ENCODE measurements at places on chromosomes 4 and X. TPM values are rescaled to one million over a fixed set of nuclear protein-coding genes. Genes with fewer than 3 reads are reported as not detected.

Gene ABCE1
- 61.0 TPM for total RNA-seq

Gene REELD1
- total RNA-seq, result 1.1 TPM

Gene GLRA2
- not detected for total RNA-seq

Gene ITGB1BP2
- 0.77 TPM for total RNA-seq

Gene PABPC1L2A
- 0.14 TPM for total RNA-seq

Gene UNC5C
- 1.8 TPM for total RNA-seq

Gene KCNIP4
- total RNA-seq, result 1.2 TPM

Gene CXXC4
- 1.2 TPM for total RNA-seq

Gene AFP
- not detected for total RNA-seq

Gene GSX2
- not detected for total RNA-seq

Gene RASL11B
- total RNA-seq, result 0.18 TPM

Gene RNF212
- total RNA-seq, result 7.1 TPM

Gene PRDM5
- 18.9 TPM for total RNA-seq

Gene MAB21L2
- 0.14 TPM for total RNA-seq

Gene TMPRSS11F
- 0.34 TPM for total RNA-seq

Gene CT45A8
- total RNA-seq, result not detected

Gene CPZ
- 15.1 TPM for total RNA-seq

Gene SLC7A11
- 1.3 TPM for total RNA-seq

Gene SLITRK4
- total RNA-seq, result 4.6 TPM

Gene CLNK
- not detected for total RNA-seq

Data from prostate gland (tissue), 2 donors.